SK-N-MC (cell line): ENCODE measurements at places on chromosomes 2 and 18.
A peak's percentile ranks its signal among the peaks of the same experiment; 100 is the strongest.

- peak; percentile 3 for DNase-seq
Observed at GRCh38 chr2:71129902-71130151, 202 bp downstream of the MCEE start.

DNA sequence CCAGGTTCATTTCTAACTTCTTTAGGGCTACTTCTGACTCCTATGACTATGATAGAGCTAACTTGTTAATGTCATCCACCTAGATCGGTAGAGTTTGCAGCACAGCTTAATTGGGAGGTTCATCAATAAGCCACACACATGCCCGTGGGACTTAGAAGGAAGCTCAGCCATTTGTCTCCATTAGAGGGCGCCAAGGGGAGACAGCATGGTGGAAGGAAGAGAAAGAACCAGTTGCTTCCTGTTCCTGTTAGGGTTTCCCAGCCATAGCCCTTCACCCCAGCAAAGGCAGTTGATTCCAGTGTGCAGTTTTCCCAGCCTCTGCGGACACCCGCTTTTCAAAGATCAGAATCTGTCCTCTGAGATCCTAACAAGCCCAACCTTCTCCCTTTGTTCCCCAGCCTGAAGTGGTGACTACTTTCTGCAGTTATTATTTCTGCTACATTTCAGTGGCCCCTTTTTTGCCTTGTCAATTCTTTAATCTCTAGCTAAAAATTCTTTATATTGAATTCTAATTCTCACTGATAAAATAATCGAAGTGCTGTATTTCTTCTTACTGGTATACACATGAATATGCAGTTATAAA is 30.3 kb downstream of the MAIP1 start:
- DNase-seq, result peak; percentile 77

DNA sequence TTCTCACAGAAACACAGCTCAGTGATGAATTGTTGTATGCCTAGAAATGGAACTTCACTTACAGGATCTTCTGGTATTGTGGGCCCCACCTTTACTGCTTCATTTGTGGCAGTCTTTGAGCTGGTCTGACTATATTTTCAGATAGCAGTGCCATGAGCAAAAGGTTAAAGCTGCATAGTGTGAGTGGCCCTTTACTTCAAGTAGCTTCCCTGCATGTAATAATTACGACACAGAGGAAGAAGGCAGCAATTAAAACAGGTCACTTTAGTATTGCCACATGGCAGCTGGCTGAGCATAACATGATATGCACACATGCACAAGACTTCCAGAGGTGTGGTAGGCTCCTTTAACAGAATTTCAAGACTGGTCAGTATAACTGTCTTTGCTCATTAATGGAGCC is 426.3 kb upstream of the ZEB2 start:
- DNase-seq, result no peak

DNA sequence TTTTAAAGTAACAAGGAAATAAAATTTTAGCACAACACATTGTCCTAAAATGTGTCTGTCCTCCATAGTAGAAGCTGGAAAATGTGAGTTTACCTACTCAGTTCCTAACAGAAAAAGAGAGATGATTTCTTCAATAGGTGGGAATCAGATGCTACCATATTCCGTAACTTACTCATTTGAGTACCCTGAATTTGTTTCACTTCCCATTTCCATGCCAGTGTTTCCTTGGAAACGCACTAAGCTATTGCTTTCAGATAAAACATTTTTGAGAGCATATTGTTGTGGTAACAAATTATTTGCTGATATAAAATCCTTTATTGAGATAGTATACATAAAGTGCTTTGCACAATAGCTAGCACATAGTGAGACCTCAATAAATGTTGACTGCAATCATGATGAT is 137.5 kb upstream of the BARD1 start:
- DNase-seq, result no peak

DNA sequence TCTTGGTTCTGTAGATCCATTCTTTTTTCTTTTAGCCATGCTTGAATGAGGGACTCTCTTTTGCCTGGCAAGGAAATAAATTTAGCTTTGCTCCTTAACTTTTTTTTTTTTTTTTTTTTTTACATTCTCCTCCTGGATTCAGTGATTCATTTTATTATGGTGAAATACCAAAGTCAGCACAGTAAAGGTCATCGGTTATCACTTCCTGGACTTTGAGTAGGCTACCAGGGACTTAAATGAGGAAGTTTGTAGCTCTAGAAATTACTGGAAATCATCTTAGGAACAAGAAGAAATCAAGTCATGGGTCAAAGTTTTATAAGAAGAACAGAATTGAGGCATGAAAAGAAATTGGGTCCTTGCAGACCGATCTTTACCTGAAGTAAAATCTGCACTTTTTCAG is 75.0 kb downstream of the SOCS6 start:
- no peak for DNase-seq

DNA sequence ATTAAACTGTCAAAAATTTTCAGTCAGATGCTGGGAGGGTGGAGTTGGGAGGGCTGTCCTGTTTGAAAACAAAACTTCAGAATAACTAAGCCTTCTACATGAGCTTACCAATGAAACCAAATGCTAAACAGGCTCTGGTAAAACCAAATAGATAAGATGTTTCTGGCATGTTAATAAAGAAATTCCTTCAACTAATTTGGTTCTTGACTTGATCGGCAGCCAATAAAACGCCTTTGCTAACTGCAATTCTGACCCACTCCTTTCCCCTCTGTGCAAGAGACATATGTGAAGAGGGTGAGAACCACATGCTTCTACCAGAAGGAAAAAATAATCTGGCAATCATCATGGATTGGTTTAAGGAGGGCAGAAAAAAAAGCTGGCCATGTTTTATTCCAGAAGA is 20.9 kb downstream of the MAP4K3 start:
- DNase-seq, result no peak

DNA sequence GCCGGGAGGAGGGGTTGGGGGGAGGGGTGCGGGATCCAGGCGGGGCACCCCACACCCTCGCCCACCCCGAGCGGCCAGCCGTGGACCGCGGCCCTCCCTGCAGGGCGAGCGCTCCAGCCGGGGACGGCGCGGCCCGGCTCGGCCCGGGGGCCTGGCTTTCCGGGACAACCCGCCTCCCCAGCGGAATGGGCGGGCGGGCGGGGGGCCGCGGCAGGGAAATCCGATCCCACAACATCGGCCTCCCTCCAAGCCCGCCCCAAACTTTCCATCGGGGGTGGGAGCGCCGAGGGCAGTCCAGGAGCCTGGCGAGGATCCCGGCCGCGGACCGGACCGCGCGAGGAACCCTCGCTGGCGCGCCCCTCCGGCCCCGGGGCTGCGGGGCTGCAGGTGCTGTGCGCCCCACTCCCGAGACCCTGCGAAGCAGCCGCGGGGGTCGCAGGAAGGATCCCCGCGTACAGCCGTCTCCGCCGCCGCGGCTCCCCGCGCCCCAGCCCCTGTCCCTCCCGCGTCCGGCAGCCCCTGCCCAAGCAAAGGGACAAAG is 529 bp downstream of the SEMA4C start:
- DNase-seq, result no peak

DNA sequence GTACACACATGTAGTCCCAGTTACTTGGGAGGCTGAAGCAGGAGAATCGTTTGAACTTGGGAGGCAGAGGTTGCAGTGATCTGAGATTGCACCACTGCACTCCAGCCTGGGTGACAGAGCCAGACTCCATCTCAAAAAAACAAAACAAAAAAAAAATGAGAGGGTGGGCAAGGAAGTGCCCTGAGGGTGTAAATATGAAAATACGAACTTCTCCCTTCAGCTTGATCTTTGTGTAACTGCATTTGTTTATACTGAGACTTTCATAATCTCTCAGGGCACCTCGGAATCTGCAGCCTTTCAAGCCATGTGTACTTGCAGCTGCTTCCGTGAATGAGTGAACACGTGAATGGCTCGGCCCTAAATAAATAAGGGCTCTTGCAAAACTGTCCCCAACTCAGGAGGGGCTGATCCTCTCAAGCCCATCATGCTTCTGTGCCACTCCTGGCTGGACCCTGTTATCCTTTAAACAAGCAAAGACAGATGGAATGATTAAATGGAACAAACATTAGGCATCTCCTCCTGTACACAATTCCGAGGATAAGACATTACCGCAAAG is 96.8 kb downstream of the BOD1L2 start:
- no peak for DNase-seq

- no peak for DNase-seq
Observed at GRCh38 chr18:53625997-53626599, 598.4 kb downstream of the MBD2 start.

DNA sequence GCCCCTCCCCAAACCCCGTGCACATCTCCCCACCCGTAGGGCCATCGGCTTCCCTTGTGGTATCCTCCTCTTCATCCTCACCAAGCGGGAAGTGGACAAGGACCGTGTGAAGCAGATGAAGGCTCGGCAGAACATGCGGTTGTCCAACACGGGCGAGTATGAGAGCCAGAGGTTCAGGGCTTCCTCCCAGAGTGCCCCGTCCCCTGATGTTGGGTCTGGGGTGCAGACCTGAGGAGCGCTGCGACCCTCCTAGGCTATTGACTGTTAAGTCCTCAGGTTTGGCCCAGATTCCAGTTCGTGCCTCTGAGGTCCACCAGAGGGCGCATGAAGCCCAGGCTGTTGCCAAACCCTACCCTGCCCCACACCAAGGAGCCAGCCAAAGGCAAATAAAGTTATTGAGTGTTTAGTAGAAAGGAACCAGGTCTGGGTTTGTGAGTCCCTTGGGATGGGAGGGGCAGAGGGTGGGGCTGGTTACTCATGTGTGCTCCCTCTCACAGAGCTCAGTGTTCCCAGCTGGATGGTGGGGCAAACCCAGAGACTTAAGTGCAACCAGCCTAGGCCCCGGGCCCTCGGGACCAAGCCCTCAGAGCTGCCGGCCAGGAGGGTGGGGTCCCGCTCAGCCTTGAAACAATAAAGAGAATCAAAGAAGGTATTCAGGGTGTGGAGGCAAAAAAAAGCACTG is 2.4 kb downstream of the PNKD start:
- peak; percentile 87 for DNase-seq
